ENCODE measurements at places on chromosomes 6 and 20. TPM values are rescaled to one million over a fixed set of nuclear protein-coding genes. Genes with fewer than 3 reads are reported as not detected.

Gene RHAG
- total RNA-seq = not detected

Gene USP49
- total RNA-seq = 3.0 TPM

Gene PTPN1
- total RNA-seq = 27.1 TPM

Gene SAPCD1
- 1.3 TPM for total RNA-seq

Gene FLRT3
- 2.6 TPM for total RNA-seq

Gene ECT2L
- not detected for total RNA-seq

Gene FAM217A
- not detected for total RNA-seq

Gene KCNS1
- 1.3 TPM for total RNA-seq

Gene TULP1
- total RNA-seq = not detected

Gene SYCP2L
- not detected for total RNA-seq

Gene NNAT
- 1.3 TPM for total RNA-seq

Gene C20orf204
- total RNA-seq = 0.97 TPM

Gene IMPG1
- not detected for total RNA-seq

Gene CST4
- 0.32 TPM for total RNA-seq

Gene TFEB
- 3.0 TPM for total RNA-seq

Gene LBP
- total RNA-seq = not detected

Gene MRPS26
- 31.6 TPM for total RNA-seq

Gene HEY2
- total RNA-seq = 0.32 TPM

Gene EPPIN
- total RNA-seq = not detected

Gene HSF2
- 21.3 TPM for total RNA-seq

Gene POFUT1
- 50.1 TPM for total RNA-seq

Gene SIRPG
- not detected for total RNA-seq

Gene IRF4
- total RNA-seq = not detected

Gene HSPA1L
- total RNA-seq = 0.97 TPM

Gene ECI2
- total RNA-seq = 84.4 TPM

Gene C20orf96
- total RNA-seq = 1.9 TPM

Gene LY6G6C
- total RNA-seq = not detected

Gene TBX18
- total RNA-seq = 3.0 TPM

Gene PPP1R3G
- total RNA-seq = 1.3 TPM

Gene ZC3H12D
- total RNA-seq = under 0.01 TPM

Gene CGA
- not detected for total RNA-seq

Gene RSPH9
- 0.86 TPM for total RNA-seq

Gene KCNK16
- not detected for total RNA-seq

Gene ARID1B
- 38.7 TPM for total RNA-seq

Gene NKAIN2
- not detected for total RNA-seq

Gene FAM83B
- total RNA-seq = 0.43 TPM

Gene RSPH4A
- total RNA-seq = 0.32 TPM

Gene NFS1
- total RNA-seq = 40.6 TPM

Gene THBS2
- total RNA-seq = 478 TPM

Gene KCNK5
- not detected for total RNA-seq

Gene POPDC3
- 19.4 TPM for total RNA-seq

Gene TAGAP
- not detected for total RNA-seq

Gene ZBTB2
- 8.7 TPM for total RNA-seq

Gene FHL5
- total RNA-seq = not detected

Gene CDH26
- 0.86 TPM for total RNA-seq

Gene PAK5
- total RNA-seq = not detected

Gene RNF8
- 19.0 TPM for total RNA-seq

Gene MYCT1
- total RNA-seq = under 0.01 TPM

Gene TLDC2
- total RNA-seq = 0.32 TPM
